ENCODE measurements at places on chromosomes 1 and 21.

DNA sequence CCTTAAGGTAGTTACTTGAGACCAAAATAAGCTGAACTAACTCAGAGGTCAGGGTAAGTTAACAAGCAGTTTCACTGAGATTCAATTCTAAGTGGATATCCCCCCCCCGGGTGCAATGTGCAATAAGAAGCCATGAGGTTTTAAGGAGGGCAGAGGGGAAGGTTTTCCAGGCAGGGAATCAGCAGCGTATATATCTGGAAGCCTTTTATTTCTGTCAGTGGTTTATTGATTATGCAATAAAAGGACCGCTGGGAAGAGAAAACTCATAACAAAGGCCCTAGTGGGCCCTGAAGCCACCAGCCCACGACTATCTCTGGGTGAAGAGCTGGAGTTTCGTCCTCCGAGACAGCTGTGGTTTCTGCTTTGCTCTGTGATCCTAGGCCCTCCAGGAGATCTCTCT lies 53.1 kb upstream of the CTPS1 start:
- DNase-seq: no peak

DNA sequence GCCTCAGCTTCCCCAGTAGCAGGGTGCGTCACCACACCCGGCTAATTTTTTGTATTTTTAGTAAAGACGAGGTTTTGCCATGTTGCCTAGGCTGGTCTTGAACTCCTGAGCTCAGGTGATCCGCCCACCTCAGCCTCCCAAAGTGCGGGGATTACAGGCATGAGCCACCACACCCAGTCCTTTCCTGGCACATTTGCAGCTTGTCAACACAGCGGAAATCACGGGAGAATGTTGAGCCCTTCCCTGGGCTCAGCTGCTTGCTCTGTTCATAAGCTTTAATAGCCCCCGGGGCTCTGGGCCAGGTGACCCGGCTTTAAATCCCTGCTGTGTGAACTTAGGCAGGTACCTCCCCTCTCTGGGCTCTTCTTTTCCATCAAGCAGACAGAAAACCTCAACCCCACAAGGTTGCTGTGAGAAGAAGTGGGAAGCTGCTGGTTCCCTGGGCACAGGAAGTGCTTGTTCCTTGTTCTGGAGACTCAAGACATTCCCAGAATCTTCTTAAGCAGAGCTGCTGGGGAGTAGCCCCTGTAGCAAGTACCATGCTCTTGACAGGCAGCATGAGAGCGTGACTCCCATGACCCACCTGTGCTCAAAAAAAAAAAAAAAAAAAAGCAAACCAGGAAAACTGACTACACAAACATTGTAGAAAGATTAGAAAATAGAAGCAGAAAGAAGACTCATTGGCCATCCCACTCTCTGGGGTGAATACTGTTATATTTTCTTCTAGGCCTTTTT lies 14.5 kb upstream of the SELENON start:
- no peak for DNase-seq

DNA sequence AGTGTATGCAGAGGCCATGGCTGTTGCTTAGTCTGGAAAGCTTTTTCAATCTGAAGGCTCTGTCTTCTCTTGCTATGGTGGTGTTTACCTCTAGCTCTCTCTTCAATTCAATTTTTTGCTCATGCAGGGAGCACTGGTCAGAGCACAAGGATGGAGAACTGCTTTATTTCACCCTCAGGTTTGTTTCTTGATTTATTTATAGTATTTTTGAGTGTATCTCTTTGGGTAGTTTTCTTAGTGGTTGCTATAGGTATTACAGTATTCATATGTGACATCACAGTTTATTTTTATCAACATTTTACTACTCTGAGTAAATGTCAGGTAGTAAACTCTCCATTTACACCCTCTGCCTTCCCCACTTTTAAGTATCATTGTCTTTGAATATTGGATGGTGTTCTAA lies 147.9 kb downstream of the RASAL2 start:
- DNase-seq: no peak

DNA sequence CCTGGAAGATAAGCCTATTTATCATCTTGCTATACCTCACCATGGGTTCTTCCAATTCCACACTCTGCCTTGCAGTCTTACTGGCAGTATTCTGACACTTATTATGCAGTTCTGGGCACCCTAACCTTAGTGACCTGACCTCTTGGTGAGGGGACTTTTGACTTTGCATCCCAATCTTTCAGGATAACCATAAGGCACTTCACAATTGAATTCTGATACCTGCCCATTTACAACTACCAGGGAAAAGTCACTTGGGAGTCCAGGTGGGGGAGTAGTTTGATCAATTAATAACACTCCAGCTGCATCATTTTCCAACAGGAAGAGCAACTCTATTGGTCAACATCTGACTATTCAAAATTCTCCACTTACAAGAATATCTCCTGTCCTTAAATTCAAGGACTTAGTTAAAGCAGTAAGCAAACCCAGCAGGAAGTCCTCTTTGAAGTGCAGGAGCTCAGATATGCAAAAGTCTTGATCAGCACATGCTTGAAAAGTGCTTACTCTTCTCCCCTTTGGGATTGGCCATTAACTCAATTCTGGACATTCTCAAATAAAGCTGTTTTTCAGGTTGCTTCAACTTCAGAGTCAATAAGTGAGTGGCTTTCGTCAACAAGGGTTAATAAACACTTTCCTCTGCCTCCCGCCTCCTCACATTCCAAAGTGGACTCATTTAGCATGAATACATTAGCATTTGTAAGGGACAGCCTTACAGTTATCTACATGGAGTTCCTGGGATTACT lies 177.4 kb upstream of the NRIP1 start:
- no peak for DNase-seq

- no peak for DNase-seq
Observed at GRCh38 chr1:174297351-174297750, 138.0 kb downstream of the RABGAP1L start.

DNA sequence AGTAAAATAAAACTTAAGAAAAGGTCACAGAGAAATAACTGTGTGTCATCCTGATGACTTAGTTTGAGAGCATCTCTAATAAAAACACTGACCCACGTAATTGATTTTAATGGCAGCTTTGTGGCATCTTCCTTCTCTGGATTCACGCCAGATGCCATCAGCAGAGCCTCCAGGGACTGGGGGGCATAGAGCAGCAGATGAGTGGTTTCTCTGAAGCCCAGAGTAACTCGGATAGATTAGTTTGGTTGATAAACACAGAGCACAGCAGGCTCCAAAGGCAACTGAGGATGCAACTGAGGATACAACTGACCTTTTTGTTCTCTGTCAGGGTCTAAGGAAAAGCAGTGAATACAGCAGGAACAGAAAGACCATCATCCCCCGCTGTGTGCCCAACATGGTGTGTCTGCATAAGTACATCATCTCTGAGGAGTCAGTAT lies 180.8 kb downstream of the RPS6KC1 start:
- DNase-seq: no peak

DNA sequence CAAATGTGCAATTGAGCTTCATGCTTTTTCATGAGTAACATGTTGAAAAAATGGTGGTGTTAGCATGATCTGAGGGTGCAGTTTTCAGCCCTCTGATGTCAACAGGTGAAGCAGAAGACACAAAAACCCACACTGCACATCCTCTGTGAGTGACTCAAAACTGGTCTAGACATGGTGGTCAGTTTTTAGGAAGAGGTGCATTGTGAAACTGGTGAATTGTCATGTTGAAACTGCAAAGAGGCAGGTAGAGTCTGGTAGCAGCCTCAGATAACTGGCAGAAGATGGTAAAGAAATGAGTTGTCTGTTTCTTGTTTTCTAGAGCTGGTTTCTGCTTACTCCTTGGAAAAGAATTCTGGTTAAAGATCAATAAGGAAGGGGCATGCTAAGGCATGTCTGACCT lies 97.3 kb upstream of the HMCN1 start:
- DNase-seq: no peak

DNA sequence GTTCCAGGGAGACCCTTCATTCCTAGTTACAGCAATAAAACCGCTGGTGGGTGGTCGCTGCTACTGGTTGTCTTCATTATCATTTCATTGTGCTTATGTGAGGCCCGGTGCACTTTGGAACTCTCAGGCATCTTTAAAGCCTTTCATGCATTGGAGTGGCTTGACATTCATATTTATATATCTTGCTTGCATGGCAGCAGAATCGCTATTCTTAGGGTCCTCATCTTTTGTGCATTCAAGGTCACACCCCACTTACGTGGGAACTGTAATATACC lies 110.1 kb downstream of the ZBTB18 start:
- DNase-seq: no peak

- no peak for DNase-seq
Observed at GRCh38 chr1:59412718-59413326, 115.9 kb downstream of the FGGY start.

GRCh38 chr21:17730782-17731181 lies 88.4 kb downstream of the C21orf91 start:
- no peak for DNase-seq

- DNase-seq: no peak
Observed at GRCh38 chr21:45494851-45495680, 47.2 kb downstream of the SLC19A1 start.

GRCh38 chr1:203152158-203153034 lies 23.2 kb downstream of the MYBPH start:
- no peak for DNase-seq

- no peak for DNase-seq
Observed at GRCh38 chr1:38265293-38266196, 219.0 kb upstream of the POU3F1 start.

DNA sequence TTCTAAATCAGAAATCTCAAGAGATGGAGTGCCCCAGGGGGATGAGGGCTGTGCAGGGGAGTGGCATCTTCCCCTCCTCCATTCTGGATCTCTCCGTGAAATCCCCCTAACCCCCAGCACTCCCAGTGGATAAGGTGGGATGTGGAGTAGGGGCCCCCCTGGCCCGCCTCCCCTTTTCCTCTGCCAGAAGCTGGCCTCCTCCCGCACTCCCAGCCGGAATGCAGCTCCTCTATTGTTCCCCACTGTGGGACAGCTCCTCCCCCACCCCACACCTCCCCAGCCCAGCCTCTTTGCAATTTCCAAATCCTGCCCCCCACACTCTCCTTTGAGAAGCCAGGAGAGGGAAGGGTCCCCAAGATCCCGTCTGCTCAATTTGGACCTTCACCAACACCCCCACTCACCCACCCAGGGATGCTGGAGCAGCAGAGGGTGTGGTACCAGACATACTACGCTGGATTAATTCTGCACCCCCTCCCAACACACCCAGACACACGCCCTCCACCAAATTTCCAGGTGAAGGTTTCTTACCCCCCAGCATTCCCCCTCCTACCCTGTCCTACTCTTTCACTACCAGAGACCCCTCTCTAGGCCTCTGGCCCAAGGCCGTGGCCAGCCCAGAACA lies 1.9 kb downstream of the MEX3A start:
- no peak for DNase-seq

- DNase-seq: no peak
Observed at GRCh38 chr1:110148961-110149360, 1.3 kb upstream of the SLC6A17 start.

- no peak for DNase-seq
Observed at GRCh38 chr1:228013935-228014930, 7.4 kb downstream of the WNT3A start.

DNA sequence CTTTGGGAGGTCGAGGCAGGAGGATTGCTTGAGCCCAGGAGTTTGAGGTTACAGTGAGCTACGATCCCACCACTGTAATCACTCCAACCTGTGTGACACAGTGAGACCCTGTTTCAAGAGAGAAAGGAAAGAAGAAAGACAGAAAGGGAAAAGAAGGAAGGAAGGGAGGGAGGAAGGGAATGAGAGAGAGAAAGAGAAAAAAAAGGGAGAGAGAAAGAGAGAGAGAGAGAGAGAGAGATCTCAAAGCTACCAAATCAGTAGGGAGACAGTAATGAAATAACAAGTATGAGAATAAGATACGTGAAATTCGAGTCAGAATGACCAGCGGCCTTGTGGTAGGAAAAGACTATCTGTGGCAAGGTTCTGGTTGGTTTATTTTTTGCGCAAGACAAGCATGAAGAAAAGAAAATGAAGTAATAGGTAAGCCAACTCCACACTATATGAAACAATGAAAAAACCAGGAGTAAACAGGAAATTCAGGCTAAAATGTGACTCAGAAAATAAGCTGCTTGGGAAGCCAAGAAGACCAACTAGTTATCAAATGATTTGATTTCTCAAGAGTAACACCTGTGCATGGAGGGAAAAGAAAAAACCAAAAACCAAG lies 8.9 kb downstream of the MTF1 start:
- no peak for DNase-seq

DNA sequence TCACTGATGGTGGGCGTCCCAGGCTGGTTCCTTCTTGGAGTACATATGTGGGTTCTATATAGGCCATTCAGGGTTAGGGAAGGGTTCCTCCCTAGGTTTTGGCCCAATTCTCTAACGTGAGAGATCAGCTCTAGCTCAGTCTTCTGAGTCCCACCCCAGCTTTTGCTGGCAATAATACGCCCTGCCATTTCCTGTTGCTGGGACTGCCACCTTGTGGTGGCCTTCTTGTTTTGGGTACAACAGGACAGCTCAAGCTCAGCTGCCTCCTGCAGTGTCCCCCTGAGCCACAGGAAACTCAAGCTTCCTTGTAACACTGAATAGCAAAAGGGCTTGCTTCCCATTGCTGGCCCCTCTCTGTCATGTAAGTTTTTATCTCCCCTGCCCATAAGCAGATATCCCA lies 77.8 kb downstream of the BACH1 start:
- peak; percentile 5 for DNase-seq

DNA sequence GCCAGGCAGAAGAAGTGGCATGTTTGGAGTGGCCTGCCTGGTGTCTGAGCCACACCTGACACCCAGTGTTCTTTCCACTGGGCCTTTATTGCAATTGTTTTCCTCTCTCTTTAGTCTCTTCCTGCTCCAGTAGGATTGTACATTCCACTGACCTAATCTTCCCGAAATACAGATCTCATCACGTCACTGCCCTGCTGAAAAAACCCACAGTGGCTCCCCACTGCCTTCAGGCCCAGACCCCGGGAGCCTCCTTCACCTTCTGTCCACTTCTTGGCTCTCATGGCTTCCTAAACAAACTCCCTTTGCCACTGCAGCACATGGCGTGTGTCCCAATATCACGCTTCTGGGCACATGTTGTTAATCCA lies 25.3 kb upstream of the ATP5PO start:
- DNase-seq: no peak

GRCh38 chr1:190098756-190099155 lies 378.9 kb downstream of the BRINP3 start:
- DNase-seq: no peak

DNA sequence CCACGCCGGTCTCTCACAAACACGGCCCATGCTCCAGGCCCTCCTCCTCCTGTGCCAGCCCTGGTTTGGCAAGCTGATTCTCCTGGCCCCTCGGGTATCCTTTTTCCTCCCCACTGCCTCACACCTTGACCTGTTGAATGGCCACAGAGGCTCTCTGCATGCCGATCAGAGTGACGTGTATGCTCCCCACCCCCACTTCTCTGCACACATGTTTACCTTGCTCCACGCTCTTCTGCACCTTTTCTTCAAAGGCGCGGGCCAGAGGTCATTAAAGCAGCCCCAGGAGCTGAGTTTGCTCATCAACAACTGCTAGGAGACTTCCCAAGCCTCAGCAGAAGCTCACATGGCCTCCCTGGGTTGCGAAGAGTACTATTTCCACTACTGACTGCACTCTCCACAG lies 139.3 kb upstream of the EDN2 start:
- no peak for DNase-seq
